ENCODE measurements at places on chromosomes 5 and 9. TPM values are rescaled to one million over a fixed set of nuclear protein-coding genes. Genes with fewer than 3 reads are reported as not detected.

The SPINK7 gene
- total RNA-seq, result not detected

DNA sequence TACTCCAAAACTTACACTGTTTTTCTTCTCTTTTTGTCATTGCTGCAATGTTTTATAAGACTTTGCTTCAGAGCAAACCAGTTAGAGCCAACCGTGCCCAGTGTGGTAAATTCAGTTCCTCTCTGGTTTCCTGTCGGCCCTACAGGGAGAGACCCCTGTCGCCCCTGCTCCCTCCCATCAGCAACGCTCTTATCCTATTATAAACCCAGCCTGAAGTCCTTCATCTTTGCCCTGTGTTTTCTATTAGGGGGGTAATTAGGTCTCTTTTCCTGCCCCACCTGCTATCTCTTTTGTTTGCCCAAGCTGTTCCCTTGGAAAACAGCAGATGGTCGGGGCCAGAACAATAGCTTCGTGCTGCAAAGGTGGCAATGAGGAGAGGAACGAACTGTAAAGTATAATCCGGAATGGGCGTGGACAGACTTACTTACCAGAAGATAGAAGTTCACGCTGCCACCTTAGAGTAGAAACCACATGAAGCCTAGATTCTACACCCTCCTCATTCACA, 21.4 kb upstream of the OTULINL start:
- no peak for DNase-seq

DNA sequence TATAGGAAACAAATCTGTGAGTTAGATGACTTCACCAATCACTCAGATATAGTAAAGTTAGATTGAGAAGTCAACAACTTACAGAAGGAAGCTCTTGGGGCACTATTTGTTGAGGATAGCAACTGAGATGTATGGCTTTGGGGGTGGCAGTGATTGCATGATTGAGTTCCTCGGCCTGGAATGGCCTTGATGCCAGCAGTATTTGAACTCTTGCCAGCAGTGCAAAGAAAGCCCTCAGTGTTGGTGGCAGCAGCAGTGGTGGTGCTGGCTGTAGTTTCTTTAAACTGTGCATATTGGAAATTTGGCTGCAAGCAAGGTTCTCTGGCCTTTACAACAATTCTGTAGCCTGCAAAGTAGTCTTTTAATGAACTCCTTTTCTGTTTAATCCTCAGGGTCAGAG, 41.4 kb upstream of the PJA2 start:
- DNase-seq, result no peak

The SPINK13 gene
- total RNA-seq, result not detected

The NR2F1-AS1 gene
- 19.9 TPM for total RNA-seq

The SUSD3 gene
- total RNA-seq, result 4.0 TPM

The PCDHA13 gene
- 2.5 TPM for total RNA-seq

The PCDHGB1 gene
- 2.7 TPM for total RNA-seq

- peak; percentile 90 for DNase-seq
Observed at GRCh38 chr9:8857926-8858595, 1058.5 kb upstream of the DMAC1 start.

DNA sequence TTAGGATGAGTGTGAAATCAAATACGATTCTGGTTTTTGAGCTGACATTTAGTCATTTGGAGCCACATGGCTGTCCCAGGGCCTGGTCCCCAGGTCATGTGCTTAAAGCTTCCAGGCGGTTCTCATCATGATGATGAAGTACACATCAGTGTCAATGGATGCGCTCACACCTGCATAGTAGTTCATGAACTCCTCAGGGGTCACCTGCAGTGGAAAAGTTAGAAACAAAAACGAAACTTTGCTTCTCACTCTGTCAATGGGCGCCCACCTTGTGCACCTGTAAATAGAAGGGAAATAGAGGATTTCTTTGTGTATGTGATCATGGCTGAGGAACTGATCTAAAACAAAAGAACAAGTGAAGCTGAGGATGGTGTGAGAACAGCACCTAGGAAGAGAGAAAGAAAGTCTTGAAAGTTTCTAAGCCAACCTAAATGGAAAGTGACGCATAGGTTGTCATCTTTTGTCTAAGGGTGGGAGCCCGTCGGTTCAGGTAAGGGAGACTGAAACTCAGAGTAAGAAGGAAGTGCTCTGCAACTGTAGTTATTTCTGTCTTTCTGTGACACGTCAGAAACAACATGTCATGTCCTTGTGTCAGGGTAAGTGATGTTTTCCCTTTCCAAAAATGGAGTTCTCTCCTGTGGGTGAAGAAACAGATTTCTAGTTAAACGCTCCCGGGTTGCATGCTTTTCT, 33.8 kb downstream of the CAPSL start:
- no peak for DNase-seq

- no peak for DNase-seq
Observed at GRCh38 chr5:132673939-132674630, at the start of gene IL4. Gene IL4, plus strand, starts transcription at chr5:132673989. Its CDS starts 62 bp downstream, at chr5:132674051.

The DRD1 gene
- total RNA-seq, result 0.15 TPM

DNA sequence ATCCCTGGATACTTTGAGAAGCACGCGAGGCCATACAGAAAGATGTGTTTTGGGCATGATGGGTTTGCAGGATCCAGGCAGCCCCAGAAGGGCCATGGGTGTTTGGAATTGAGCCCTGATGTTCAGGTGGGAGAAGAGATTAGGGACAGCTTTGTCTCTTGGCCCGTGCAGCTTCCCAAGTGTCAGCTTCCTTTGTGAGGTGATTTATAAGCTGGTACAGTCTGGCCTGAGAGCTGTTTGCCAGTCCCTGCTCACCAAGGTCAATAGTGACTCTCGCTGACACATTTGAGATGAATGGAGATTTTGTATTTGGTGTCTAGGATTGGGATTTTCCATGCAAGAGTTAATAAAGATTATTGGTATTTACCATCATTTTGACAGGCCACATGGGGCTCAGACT, 165.9 kb downstream of the ICE1 start:
- DNase-seq, result no peak

DNA sequence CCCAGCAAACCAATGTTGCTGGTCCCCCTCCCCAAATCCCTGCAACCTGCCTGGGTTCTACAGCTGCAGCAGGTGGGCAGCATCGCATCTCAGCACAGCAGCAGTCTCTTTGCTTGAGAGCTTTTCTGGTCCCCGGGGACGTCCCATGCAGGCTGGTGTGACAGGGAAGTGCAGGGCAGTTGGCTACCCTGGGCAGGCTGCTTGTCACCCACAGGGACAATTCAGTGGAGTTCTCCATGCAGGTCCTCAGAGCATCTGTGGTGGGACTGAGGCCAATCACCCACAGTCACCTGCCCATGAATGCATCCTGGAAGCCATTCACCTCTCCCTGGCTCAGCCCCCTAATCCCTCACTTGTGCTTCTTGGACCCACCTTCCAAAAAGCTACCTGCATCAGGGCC, 43.9 kb upstream of the SEMA4D start:
- no peak for DNase-seq

GRCh38 chr5:169946743-169947295, 33.5 kb downstream of the INSYN2B start:
- DNase-seq, result no peak

DNA sequence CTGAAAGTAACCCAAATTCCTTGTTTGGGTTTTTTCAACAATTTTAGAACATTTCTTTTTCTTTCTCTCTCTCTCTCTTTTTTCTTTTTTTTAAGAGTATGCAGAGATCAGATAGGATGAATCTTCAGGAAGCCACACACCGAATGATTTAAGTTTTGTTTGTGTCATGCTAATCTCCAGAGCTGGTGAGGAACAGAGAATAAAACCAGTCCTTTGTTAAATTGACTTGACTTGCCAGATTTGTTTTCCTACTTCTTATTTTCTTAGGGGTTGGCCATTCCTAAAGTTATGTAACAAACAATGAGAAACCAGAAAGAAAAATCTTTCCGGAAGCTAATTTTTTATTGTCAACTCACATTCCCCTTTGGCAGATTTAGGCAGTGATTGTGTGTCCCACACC, 1669.3 kb upstream of the CDH6 start:
- DNase-seq, result no peak

The FAM169A gene
- 1.2 TPM for total RNA-seq

The SPATA24 gene
- total RNA-seq, result 6.3 TPM

GRCh38 chr9:83956436-83957247, 23.4 kb downstream of the HNRNPK start:
- DNase-seq, result peak; percentile 93

GRCh38 chr5:124949862-124950261, 203.4 kb upstream of the ZNF608 start:
- DNase-seq, result no peak

- DNase-seq, result no peak
Observed at GRCh38 chr5:169670769-169671525, 33.9 kb downstream of the DOCK2 start.

The MAMDC4 gene
- 17.7 TPM for total RNA-seq

The PRPF4 gene
- total RNA-seq, result 7.1 TPM

The CNTFR gene
- total RNA-seq, result 0.69 TPM

GRCh38 chr5:78793907-78794662, 145.5 kb upstream of the LHFPL2 start:
- no peak for DNase-seq

The STK10 gene
- 53.2 TPM for total RNA-seq

The S100Z gene
- not detected for total RNA-seq

- no peak for DNase-seq
Observed at GRCh38 chr5:145218019-145218418, 617.1 kb downstream of the PRELID2 start.

DNA sequence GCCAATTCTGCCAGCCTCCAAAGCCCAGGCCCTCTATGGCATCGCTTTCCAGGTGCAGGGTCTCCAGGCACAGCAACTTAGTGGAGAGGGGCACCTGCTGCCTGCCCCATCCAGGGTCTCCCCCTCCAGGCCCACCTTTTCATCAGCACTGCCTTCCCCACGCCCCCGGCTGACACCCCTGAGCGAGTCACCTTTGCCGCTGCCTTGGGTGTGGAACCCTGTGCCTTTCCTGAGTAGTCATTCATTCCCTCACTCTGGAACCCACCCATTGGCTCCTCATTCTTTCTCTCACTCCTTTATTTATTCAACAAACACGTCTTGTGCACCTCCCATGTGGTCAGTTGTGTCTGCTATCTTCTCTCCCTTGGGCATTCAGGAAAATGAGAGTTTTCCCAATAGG, 14.5 kb upstream of the RPL26L1 start:
- DNase-seq, result no peak

The LEAP2 gene
- 1.1 TPM for total RNA-seq

The PHYKPL gene
- 237 TPM for total RNA-seq

The PSIP1 gene
- 24.5 TPM for total RNA-seq

The PCDHB11 gene
- total RNA-seq, result 1.1 TPM

- DNase-seq, result no peak
Observed at GRCh38 chr5:133116601-133117000, 64.8 kb downstream of the HSPA4 start.

GRCh38 chr5:118405650-118406061, 582.7 kb downstream of the DTWD2 start:
- no peak for DNase-seq

- DNase-seq, result peak; percentile 67
Observed at GRCh38 chr9:33264003-33264472, 470 bp downstream of the BAG1 start.

Measured in upper lobe of left lung (tissue), 6 donors.